GM10248 (cell line): ENCODE measurements at places on chromosomes 1 and 21.

- DNase-seq, result no peak
These were observed 233.9 kb downstream of the PTBP2 start for GRCh38 chr1:96955307-96956012.

DNA sequence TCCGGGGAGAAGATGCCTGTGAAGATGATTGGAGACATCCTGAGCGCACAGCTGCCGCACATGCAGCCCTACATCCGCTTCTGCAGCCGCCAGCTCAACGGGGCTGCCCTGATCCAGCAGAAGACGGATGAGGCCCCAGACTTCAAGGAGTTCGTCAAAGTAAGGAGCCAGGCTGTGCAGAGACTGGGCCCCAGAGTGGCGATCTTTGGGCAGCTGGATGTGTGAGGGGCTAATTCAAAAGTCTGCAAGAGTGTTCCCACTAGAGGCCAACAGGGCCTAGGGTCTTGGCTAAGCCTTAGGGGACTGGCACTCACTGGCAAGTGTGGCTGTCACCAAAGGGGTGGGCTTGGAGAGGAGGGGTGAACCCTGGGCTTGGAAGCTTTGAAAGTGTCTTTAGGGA, 50.4 kb downstream of the ATP5PO start:
- DNase-seq, result no peak

DNA sequence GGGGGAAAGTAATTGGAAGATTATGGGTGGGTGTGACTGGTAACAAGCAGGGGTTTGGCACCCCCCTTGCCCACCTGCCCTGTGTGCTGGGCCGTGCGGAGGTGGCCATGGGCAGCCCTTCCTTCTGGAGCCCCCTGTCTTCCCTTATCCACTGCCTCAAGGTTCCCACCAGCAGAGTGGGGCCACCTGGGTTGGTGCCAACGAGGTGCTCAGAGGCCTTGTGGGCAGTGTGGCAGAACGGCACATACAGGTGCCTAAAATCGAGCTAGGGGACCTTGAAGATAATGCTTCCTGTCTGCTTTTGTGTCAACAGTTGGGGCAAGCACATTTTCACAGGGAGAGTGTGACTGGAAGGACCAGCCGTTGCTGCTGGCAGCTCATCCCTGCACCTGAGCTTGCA, 161.8 kb downstream of the PCBP3 start:
- no peak for DNase-seq

- no peak for DNase-seq
These were observed 334.2 kb downstream of the RPS6KC1 start for GRCh38 chr1:213385201-213385600.

DNA sequence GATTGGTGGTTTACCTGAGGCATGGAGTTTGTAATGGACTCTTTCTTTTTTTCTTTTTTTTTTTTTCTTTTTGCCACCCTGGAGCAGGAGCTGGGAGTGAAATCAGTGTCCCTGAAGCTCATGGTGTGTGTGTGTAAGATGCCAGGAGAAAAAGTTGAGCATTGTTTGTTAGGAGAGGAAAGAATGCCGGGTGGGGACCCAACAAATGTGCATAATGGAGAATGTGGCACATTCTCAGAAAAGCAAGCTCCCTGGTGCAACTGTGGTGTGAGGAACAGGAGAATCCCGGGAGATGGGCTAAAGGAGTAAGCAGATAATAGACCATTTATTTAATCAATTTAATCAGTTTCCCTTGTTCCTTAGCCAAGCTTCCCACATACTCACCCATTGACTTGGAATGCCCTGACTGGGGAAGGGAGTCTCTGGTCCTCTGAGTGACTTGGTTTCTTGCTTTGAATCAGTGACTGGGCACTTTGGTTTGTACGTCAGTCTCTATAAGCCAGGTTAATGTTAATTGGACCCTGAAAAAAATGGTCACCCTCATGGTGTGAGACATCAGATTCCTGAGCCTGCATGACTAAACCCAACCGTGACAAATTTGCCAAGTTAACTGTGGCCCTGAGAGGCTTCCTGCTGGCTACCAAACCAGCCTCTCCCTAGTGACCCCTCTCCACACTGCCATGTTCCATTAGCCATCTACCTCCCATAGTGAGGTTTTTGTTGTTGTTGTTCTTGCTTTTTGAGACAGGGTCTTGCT, 43.9 kb upstream of the ITPKB start:
- DNase-seq, result no peak

- peak; percentile 76 for DNase-seq
These were observed at the start of gene LHX4 for GRCh38 chr1:180229483-180230415. Gene LHX4 (plus strand): TSS chr1:180230264. CDS start chr1:180230530, 266 bp downstream.

GRCh38 chr1:206864939-206865671, at the start of gene IL20:
Gene IL20 (plus strand): TSS chr1:206865623. CDS start chr1:206865853, 230 bp downstream.
- DNase-seq, result peak; percentile 69

DNA sequence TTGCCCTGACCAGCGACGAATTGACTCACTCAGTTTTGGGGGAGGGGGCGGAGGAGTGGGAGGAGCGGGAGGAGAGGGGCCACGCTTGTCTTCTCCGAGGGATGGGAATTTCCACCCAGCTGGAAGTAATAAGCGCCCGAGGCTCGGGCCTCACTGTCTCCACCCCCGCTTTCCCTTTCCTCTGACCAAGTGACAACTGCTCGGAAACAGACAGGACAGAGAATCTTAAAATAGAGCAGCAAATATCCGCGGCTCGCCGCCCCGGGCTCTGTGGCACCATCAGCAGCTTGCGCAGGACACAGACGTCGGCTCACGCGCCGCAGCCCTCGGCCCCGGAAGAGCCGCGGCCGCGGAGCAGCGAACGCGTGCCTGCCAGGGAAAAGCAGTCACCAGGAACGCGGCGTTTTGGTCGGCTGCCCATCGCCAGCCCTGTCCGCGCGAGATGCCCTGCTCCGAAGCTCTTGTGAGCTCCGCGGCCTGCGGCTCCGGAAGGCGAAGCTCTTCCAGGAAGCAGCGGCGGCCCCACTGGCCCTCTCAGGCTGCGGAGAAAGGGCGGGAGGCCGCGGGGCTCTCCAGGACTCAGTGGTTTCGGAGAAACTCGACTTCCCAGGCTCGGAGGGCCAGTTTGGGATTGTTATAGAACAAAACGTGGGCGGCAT, 10.7 kb upstream of the RGS16 start:
- DNase-seq, result peak; percentile 69

DNA sequence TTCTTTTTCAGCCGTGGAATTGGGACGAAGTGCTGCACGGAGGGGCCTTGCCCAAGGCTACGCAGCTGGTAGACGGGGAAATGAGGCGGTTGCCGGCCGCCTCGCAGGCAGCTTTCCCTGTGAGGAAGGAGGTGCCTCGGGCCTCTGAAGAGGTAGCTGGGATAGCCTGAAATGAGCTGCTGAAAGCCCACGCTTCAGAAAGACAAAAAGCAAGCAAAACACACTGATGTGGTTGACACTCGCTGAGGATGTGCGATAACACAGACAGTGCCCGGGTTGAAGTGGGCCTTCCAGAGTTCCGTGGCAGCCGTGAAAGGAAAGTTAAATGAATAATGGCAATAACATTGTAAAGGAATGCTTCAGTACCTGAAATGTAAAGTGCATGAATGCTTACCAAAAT, 47.2 kb downstream of the S1PR1 start:
- no peak for DNase-seq

- DNase-seq, result no peak
These were observed 1.1 kb upstream of the S100A9 start for GRCh38 chr1:153356392-153357075.

DNA sequence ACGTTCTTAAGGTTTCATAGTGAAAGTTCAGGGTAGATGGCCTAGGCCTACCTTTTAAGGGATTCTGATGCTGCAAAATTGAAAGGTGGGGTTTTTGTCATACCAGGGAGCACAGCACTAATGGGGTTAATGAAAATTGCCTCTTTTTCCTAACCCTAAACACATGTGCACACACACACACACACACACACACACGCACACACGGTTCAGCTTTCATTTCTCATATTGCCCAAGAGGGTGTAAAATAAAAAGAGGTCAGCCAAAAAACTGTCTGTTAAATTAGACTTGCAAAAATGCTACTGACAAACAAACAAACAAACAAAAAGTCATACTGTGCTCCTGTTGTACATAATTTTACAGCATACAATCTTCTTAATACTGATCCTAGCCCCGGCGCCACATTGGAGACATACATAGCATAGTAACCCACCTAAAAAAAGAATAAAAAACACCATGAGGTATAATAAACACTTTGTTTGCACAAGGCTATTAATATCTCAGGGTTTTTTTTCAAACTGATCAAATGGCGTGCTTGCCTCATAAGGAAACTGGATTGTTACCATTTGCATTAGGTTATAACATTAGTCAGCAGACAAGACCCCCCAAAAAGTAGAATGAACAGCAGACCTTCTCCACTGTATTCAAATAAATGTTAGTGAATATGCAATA, 69.1 kb downstream of the TGFB2 start:
- DNase-seq, result no peak

- DNase-seq, result no peak
These were observed 203.7 kb upstream of the C1orf87 start for GRCh38 chr1:60277269-60277668.

DNA sequence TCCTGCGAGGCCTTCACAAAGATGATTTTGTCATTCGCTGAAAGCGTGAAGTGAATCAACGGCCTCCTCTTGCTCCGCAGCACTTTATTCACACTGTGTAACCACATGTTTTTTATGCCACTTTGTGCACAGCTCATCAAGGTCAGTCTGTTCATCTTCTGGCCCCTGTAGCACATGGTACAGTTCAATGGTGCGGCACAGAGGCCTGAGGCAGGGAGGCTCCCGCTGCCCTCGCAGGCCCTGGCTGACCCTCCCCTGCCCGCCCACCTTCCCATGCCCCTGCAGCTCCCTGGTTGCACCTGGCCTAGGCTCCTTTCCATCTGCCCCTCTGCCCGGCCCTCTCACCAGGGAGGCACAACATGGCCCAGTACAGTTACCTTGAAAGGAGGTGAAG, 87.5 kb downstream of the CD247 start:
- no peak for DNase-seq

GRCh38 chr1:184605941-184606340, 148.7 kb downstream of the EDEM3 start:
- DNase-seq, result no peak

- DNase-seq, result no peak
These were observed 39.0 kb upstream of the USH2A start for GRCh38 chr1:216462066-216462775.

GRCh38 chr1:39745016-39745670, 6.5 kb downstream of the PPIE start:
- no peak for DNase-seq

DNA sequence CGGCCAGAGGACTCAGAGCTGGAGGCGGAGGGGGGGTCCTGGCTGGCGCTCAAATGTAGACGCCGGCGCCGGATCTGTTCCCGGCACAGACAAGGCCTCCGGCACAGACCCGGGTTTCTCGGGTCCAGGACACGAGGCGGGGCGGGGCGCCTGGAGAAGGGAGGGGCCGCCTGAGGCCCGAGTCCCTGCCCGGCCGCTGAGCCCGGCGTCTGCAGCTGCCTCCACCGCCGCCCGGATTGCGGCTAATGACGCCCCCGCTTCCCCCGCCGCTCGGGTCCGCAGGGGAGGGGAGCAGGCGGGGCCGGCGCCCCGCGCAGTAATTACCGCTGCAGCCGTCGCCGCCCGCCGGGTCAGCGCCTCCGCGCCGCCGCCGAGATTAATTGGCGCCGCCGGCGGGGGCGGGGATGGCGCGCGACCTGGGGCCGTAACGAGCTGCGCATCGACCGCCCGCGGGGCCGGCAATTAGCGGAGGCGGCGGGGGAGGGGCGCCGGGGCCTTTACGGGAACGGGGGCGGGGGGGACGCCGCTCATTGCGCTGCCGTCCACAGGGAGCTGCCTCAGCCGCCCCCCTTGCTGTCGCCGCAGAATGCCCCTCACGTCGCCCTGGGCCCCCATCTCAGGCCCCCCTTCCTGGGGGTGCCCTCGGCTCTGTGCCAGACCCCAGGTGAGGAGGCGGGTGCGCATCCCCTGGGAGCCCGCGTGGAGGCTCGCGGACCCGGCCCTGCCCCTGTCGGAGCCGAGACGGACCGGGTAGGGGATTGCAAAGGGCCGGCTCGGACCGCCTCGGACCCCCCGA, 17.3 kb downstream of the NOC2L start:
- peak; percentile 61 for DNase-seq

DNA sequence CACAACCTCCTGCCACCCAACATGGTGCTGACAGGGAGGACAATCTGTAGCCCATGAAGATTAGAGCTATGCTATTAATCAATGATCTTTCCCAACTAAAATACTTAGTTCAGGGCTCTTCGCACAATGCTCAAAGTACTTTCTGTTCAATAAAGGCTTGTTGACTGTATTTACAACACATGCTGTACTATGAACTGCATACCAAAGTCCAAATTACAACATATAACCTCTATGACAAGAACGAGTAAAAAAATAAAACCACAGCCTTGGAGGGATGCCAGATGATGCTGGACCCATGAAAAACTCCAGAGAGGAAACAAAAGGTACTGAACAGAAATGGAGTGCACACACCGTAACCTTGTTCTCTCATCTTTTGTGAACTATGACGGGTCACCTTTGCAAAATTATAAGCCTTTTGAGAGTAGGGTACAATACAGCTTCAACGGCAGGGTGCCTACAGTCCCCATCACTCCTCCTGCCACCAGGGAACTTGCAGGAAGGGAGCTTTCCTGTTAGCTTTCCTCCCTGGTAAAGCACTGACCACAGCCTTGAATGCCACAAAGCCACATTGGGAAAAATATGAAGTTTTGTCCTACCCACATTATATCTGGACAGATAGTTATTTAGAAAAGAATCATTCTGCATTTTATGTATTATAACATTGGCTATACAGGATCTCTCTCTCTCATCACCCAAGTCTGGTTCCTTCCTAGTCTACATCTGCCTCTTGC, 175.6 kb downstream of the NRIP1 start:
- no peak for DNase-seq

GRCh38 chr1:219460896-219461815, 151.7 kb downstream of the ZC3H11B start:
- peak; percentile 47 for DNase-seq

GRCh38 chr1:157292302-157292701, 154.1 kb upstream of the ETV3 start:
- no peak for DNase-seq

DNA sequence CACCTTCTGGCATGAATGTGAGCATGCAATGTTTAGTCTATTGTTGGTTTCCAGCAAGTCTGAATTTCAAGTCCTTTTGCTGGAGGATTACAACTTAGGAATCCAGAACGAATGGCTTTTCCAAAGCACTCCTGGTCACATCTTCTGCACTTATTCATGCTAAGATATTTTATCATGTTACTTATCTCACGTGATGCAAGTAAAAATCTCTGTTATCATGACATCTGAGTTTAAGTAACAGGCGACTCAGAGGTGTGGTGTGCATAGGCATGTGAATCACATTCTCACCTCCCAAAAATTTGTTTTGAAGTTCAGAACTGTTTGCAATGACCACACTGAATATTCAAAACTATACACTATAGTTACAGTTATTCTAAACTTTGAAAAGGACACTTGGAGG, 204.8 kb upstream of the FGGY start:
- no peak for DNase-seq

DNA sequence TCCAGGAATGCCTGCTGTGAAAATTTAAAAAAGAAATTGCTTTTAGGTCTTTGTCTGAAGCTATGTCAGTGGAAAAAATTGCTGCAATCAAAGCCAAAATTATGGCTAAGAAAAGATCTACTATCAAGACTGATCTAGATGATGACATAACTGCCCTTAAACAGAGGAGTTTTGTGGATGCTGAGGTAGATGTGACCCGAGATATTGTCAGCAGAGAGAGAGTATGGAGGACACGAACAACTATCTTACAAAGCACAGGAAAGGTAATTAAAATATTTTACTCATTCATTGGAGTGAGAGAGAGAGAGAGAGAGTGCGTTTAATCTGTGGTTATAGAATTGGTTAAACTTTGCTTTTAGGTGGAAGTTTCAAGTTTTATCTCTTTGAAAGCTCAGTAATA, 20.0 kb downstream of the CDC73 start:
- DNase-seq, result no peak
